Spinal cord (tissue), 10 donors: ENCODE measurements at places on chromosomes 4 and X.
A peak's percentile ranks its signal among the peaks of the same experiment; 100 is the strongest.

DNA sequence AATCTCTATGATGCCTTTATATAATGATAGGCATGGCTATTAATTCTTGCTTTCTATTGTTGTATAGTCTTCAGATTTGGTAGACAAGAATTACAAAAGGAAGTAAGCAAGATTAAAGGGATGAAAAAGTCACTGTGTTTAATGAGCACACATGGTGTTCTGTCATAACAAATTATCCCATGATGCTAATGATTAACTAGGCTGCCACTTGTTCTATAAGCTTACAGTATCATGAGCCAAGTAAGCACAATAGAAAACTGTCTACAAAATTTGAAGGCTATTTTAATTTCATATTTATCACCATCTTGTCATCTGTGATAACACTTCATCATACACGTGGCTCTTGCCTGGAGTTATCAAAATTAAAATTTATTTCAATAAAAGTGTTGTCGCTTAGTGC lies 466.7 kb downstream of the GASK1B start:
- DNase-seq, result no peak

- DNase-seq, result no peak
Observed at GRCh38 chr4:127203562-127204200, 429.1 kb upstream of the INTU start.

- DNase-seq, result no peak
Observed at GRCh38 chrX:24648495-24648894, 1.3 kb upstream of the PCYT1B start.

GRCh38 chr4:119725688-119726330 lies 97.2 kb upstream of the PDE5A start:
- no peak for DNase-seq

- no peak for DNase-seq
Observed at GRCh38 chr4:112299721-112300120, 2.6 kb downstream of the ALPK1 start.

- DNase-seq, result peak; percentile 25
Observed at GRCh38 chrX:104565791-104566680, at the start of gene IL1RAPL2. TSS of gene IL1RAPL2 (plus strand) at chrX:104566199.
